GM23248 (cell line): ENCODE measurements at places on chromosomes 13 and 19. TPM values are rescaled to one million over a fixed set of nuclear protein-coding genes. Genes with fewer than 3 reads are reported as not detected.

Gene USP12
- polyA plus RNA-seq = 16.0 and 16.7 TPM in 2 replicates

Gene DHDH
- polyA plus RNA-seq = not detected in 2 replicates

Gene ZNF256
- polyA plus RNA-seq = 3.1 and 3.3 TPM in 2 replicates

Gene DKKL1
- 0.30 TPM in 1 of 2 replicates, not detected in the other for polyA plus RNA-seq

Gene ZNF613
- 3.6 and 6.1 TPM in 2 replicates for polyA plus RNA-seq

Gene WASF3
- 13.5 and 14.7 TPM in 2 replicates for polyA plus RNA-seq

Gene ZNF579
- polyA plus RNA-seq = 1.7 and 1.8 TPM in 2 replicates

Gene ZNF724
- polyA plus RNA-seq = 1.3 and 1.9 TPM in 2 replicates
